RKO (cell line): ENCODE measurements at places on chromosomes 5 and 9.

- no peak for DNase-seq
Measured at GRCh38 chr5:57184322-57184721, 10.5 kb downstream of the GPBP1 start.

GRCh38 chr9:81687521-81688261 is 1.7 kb downstream of the TLE1 start:
- DNase-seq: peak; percentile 55

DNA sequence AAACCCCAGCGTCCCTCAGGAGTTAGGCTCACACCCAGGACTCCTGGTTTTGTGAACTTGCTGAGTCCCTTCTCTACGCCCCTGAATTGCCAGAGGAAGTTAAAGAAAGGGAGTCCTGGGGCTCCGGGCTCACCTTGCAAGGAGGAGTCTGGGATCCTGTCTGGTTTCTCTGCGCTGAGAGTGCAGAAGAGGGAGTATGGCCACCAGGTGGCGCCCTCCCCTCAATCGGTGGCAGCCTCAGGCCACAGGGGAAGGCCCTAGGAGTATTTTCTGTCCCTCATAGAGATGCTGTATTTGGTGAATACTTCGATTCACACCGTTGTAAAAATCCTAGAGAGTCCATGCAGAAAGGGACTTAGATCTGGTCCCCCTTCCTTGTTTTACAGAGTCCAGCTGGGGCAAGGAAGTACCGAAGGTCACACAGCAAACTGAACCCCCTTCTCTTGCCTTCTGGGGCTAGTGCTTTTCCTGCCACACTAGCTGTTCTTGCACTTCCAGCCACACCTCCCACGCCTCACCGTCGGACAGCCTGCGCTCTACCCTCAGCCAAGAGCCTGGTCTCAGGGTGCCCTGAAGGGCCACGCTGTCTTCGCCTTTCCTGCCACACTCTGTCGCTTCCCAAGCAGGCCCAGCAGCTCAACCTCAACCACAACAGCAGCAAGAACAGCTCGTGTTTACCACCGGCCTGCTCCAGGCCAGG is 10.2 kb downstream of the HAND1 start:
- peak; percentile 62 for DNase-seq

DNA sequence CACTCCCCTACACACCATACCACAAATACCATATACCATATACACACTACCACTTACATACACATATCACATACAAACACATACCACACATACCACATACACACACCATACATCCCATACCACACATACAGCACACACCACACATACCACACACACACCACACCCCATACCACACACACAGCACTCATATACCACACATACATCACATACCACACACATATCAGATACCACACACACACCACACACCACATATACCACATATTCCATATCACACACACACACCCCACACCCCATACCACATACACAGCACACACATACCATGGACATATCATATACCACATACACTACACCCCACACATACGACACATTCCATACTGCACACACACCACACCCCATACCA is 276.6 kb downstream of the GADD45G start:
- no peak for DNase-seq

GRCh38 chr9:124254261-124254682 is 3.5 kb upstream of the NEK6 start:
- DNase-seq: no peak

DNA sequence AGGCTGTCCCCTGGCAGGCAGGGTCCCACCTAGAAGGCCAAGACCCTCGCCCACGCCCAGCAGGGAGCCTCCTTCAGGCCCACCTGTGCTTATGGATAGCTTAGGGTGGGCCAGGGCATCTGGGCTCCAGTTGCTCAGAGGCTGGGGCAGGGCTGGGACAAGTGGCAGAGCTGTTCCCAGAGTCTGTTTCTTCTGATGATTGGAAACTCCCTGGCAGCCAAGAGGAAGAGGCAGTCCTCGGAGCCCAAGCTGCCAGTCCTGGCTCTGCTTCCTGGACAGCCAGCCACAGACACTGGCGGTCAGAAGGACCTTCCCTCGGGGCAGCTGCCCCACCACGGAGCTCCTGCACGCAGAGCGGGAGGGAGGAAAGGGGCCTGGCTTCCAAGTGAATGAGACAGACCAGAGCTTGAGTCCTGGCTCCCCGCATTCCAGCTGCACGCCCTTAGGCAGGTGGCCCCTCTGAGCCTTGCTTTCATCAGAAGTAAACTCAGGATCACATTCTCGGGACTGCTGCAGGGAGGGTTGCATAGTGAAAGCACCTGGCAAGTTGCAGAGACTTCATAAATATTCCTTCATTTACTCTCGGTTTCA is 37.9 kb upstream of the GABRP start:
- DNase-seq: no peak

DNA sequence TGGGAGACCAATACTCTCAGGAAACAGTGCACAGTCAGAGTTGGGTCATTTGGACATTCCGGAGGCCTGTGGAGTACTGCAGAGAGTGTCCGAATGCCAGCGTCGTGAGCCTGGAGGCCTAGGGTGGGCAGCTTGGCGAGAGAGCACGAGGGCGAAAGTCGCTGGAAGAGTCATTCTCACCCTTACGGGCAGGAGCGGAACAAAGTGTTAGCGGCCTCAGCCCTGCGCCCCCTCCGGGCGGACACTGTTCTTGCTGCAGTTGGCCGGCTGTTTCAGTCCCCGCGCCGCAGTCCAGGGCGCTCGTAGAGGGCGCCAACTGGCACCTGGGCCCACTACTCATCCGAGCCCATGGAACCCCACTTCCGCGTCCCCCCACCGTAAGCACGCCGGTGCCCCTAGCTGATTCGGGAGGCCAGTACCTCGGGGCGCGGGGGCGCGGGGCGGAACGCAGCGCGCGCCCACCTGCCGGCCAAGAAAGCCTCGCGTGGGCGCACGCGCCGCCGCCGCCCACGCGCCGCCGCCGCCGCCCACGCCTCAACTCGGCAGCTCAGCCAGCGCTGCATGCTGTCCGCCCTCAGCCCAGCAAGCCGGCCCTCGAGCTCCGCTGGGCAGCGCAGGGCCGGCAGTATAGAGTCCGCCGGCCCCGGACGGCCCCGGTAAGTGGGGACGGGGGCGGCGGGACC is 99.7 kb upstream of the CCL21 start:
- DNase-seq: no peak

- no peak for DNase-seq
Measured at GRCh38 chr5:78607864-78608263, 40.7 kb downstream of the LHFPL2 start.

- no peak for DNase-seq
Measured at GRCh38 chr5:73143716-73144115, 23.3 kb downstream of the TMEM171 start.

DNA sequence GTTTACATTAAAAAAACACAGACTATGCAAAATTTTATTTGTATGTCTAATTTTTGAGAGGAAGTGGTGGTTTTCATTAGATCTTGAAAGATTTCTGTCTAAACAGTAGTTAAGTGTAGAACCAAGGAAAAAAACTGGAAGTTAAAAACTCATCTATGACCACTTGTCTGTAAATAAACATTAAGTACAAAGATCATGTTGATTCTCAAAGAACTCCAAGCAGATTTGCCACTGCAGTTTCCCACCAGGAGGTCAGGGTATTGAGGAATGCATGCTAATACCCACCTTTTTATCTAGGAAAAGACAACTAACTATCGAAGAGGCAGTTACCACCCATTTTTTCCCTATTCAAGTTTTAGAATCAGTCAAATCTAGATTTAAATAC is 1.9 kb downstream of the STOM start:
- DNase-seq: no peak

GRCh38 chr5:109167586-109167985 is 242.2 kb downstream of the PJA2 start:
- DNase-seq: no peak

DNA sequence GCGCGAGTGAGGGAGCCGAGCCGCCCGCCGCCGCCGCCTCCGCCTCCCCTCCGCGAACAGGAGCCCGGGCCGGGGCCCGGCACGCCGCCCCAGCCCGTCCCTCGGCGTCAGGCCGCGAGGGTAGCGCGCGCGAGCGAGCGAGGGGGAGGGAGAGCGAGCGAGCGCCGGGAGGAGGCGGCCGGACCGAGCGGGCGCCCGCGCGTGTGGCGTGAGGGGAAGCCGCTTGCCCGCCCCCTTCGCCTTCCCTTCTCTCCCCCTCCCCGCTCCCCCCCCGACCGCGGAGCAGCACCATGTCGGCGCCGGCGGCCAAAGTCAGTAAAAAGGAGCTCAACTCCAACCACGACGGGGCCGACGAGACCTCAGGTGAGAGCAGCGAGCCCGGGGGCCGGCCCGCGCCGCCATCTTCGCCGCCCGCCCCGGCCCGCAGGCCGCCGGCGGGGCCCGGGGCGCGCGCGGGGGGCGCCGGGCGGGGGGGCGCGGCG is 312 bp downstream of the SET start:
- no peak for DNase-seq

DNA sequence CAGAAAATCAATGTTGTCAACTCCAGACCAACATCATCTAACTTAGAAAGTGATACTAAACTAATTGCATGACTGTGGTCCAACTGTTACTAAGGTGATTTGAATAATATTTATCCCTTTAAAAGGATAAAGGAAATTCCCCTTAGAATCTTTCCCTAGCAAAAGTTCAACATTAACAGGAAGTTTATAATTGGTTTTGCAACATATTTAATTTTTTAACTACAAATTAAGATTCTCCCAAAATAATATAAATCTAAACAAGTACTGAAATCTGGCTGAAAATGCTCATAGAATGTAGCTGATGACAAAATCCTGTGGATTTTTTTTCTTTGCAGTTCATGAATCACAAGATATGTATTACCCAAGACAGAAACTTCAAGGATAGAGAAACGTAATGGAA is 151.4 kb downstream of the LPAR1 start:
- DNase-seq: no peak

GRCh38 chr9:123406016-123406415 is 50.0 kb downstream of the CRB2 start:
- no peak for DNase-seq

GRCh38 chr5:160213537-160213936 is 15.8 kb upstream of the FABP6 start:
- peak; percentile 36 for DNase-seq

DNA sequence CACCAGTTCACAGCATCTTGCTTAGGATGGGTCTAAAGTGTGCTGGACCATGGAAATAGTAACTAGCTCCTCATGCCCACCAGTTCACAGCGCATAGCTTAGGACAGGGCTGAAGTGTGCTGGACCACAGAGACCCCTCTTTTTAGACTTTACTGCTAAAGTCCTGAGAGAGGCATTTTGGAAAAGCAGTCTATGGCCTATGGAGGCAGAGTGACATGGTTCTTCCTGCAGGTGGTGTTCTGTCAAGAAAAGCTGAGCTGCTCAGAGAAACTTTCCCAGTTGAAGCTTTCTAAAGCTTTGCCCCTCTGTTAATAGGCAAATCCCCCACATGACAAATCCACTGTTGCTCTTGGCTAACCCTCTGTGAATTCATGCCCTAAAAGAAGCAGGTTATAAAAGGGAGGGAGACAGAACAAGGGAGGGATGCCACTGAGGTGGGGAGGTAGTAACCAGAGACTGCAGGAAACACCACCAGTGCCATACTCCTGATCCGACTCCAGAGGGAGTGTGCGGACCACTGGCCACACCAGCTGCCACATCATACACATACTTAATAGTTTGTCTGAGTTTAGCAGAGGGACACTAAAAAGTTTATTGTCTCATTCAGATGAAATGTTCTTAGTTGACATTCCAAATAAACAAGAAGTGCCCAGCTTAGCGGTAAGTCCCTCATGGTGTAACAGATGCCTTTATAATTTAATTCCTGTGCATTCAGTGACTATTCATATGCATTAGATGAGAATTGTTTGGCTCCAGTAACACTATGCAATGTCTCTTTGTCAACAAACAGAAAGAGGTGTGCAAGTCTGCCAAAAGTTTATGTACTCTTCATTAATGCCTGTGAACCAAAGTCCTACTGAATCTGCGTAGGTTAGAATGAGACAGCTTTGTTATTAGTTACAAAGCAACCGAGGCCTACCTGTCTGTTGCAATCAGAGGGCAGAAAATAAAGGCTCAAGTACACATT is 236.2 kb upstream of the NFIL3 start:
- DNase-seq: peak; percentile 63

- no peak for DNase-seq
Measured at GRCh38 chr9:109517901-109518377, 19.8 kb upstream of the PTPN3 start.

GRCh38 chr5:158810615-158811014 is 289.1 kb downstream of the EBF1 start:
- no peak for DNase-seq

- DNase-seq: peak; percentile 56
Measured at GRCh38 chr9:10366171-10366779, 246.5 kb downstream of the PTPRD start.

DNA sequence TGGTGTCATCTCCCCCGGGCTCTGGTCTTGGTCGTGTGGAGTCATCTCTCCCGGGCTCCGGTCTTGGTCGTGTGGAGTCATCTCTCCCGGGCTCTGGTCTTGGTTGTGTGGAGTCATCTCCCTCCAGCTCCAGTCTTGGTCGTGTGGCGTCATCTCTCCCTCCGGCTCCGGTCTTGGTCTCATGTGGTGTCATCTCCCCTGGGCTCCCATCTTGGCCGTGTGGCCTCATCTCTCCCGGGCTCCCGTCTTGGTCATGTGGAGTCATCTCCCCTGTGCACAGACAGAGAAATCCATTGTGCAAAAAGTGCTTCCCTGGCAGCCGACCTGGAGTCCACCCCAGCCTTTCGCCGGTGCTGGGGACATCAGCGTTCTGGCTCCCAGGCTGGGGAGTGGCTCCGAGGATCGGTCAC is 91.1 kb upstream of the CACNA1B start:
- no peak for DNase-seq

- DNase-seq: no peak
Measured at GRCh38 chr5:150746-151145, 40.5 kb upstream of the LRRC14B start.

DNA sequence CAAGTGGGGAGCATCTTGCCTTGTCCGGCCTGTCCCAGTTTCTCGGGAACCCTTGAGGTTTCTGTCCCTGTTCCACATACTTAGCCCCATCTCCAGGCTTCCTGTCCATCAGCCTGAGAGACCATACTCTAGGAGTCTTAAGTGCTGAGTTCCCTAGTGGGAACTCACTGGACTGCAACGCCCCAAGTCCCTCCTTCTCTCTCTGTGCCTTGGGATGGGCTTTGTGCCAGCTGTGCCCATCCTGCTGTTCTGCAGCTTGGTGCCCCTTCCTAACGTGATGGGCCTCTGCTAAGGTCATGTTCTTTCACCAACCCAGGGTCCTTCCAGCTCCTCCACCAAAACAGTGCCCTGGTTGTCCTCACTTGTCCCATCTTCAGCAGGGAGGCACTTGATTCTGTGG is 222.3 kb upstream of the ANKRD55 start:
- no peak for DNase-seq

- DNase-seq: no peak
Measured at GRCh38 chr9:106092083-106092482, 397.7 kb downstream of the TMEM38B start.

- DNase-seq: no peak
Measured at GRCh38 chr9:25724424-25724823, 46.2 kb upstream of the TUSC1 start.

- no peak for DNase-seq
Measured at GRCh38 chr9:94952565-94953373, 226.3 kb downstream of the AOPEP start.
